Amygdala (tissue), 56 donors: ENCODE measurements at places on chromosomes 2 and 18.

DNA sequence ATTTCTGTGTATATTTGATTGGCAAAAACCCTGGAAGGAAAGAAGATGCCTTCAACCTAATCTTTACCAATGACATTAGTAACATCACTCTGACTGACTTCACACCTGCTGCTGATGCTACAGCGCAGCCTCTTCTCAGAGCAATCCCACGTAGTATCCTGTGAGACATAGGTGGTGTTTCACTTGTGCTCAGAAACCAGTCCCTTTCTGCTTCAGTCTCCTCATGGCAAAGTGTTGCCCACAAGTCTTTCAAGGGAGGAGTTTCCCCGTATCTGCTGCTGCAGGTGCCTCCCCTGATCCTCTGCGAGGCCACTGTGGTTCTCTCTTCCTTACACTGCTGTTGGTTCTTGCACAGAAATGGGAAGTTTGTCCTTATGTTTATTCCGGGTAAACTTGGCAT is 433.2 kb upstream of the TNP1 start:
- DNase-seq, result no peak

- DNase-seq, result no peak
Measured at GRCh38 chr18:7871560-7872456, 304.7 kb downstream of the PTPRM start.

DNA sequence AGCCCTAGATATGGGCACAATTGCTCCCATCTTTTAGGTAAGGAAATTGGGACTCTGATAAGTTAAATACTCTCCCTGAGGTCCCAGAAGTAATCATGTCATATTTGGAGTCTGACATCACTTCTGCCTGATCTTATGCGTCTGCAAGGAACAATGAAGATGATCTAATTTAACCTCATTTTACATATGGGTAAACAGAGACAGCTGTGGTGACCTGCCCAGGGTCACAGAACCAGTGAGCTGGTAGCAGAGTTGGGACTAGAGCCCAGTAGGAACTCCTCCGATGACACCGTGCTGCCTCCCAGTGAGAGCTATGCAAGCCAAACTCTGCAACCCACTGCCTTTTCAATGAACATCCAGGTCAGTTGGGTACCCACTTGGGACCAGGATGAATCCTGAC is 17.8 kb downstream of the CTAGE1 start:
- DNase-seq, result no peak

DNA sequence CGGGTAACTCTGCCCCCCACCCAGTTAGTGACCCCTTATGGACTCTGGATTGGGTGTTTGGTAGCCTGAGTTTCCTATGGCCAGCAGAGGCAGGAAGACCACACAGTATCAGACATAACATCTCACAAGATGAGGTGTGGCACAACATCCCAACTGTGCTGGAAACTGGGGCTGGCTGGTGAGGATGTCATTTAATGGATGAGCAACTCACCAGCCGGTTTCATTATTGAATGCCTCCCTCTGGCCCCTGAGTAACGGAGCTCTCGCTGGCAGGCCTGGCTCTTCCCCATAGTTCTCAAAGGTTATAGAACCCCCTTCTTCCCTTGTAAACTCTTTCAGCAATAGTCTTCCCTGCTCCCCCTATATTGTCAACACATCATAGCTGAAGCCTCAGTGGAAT is 195.0 kb downstream of the BCL11A start:
- DNase-seq, result no peak

GRCh38 chr2:37585295-37585908 is 86.0 kb downstream of the CDC42EP3 start:
- no peak for DNase-seq

DNA sequence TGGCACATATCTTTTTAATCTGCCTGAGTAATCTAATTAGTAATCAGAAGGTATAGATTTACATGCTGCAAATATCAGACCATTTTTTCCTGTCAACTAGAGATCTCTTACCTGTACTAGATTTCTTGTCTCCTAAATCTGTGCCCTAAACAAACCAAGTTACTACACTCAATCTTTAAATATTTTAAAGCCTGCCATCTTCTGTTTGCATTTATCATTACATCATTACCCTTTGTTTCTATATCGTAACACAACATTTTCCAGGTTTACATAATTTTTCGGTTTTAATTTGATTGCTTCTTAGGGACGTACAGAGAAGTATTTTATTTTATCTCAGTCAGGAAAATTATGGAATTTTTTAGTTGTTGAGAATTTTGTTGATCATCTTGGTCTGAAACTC is 25.7 kb downstream of the PSMA8 start:
- DNase-seq, result no peak

DNA sequence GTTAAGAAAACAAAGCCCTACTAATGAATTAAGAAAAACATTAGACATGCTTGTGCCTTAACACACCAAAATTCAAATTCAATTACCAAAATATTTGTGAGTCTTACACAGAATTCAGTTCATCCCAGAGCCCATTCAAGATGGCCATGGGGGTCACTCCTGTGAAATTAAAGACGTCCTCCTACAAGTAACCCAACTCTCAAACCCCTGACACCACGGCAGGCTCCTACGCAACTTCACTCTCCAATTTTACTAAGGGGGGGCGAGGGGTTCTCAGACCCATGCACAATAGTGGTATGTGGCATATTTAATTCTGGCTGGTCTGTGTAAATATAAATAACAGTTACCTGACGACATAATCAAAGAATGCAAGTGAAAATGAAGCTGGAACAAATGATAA is 5.0 kb downstream of the ZNF516 start:
- no peak for DNase-seq

- DNase-seq, result no peak
Measured at GRCh38 chr2:188235364-188235763, 56.3 kb upstream of the GULP1 start.

GRCh38 chr2:237319887-237320286 is 94.1 kb downstream of the COL6A3 start:
- no peak for DNase-seq

DNA sequence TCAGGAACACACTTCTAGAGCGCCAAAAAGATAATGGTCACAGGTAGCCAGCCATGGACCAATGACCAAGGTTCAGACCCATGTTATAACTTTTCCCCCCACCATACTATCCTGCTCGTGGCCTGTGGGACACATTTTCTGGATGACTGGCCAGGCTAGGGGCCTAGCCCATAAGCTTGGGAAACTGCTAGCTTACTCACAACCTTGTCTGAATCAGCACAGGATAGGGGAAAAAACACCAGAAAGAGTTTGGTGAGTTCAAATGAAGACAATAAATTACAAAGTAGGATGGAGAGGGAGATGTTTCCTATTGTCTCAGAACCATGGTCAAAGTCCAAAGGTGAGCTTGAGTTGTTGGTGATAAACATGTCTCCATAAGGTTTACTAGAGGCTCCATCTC is 156.3 kb upstream of the CCDC68 start:
- DNase-seq, result no peak

GRCh38 chr2:119289642-119290041 is 66.0 kb downstream of the STEAP3 start:
- no peak for DNase-seq

DNA sequence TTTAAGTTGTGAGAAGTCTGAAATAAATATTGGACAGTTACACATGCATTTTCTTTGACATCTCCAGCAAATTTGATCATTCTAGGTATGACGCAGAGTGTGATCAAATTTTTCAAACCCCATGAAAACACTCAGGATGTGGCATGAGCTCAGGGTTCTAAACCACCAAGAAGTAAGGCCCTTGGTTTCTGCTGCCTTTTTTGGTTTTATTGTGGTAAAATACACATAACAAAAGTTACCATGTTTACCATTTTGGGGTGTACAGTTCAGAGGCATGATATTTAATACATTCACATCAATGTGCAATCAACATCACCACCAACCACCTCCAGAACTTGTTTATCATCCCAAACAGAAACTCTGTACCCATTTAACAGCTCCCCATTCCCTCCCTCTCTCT is 64.3 kb upstream of the TTN start:
- DNase-seq, result no peak

- no peak for DNase-seq
Measured at GRCh38 chr2:42851186-42851585, 58.8 kb upstream of the HAAO start.

- DNase-seq, result no peak
Measured at GRCh38 chr2:216842636-216843035, 17.2 kb downstream of the TNP1 start.

DNA sequence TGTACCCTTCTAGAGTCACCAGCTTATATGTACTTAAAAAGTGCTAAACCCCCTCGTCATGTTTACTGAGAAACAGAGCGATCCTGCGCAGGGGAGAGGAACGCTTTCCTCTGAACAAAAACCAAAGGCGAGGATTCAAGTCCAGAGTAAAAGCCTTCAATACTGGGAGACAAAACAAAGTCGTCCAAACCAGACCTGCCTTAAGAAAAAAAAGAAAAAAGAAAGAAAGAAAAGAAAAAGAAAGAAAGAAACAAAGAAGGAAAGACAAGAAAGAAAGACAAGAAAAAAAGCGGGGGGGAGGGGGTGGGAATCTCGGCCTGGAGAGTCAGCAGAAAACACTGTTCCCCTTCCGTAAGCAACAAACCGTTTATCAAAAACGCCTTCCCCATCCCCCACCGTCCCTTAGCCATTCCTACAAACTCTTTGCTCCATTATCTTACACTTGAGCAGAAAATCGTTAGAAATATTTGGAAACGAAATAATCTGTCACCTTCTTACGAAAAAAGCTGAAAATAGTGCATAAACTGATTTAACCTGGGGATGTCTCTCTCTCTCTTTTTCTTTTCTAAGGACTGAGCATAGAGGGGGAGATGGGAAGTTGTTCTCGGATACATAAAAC is 3.3 kb downstream of the PTGR3 start:
- no peak for DNase-seq

DNA sequence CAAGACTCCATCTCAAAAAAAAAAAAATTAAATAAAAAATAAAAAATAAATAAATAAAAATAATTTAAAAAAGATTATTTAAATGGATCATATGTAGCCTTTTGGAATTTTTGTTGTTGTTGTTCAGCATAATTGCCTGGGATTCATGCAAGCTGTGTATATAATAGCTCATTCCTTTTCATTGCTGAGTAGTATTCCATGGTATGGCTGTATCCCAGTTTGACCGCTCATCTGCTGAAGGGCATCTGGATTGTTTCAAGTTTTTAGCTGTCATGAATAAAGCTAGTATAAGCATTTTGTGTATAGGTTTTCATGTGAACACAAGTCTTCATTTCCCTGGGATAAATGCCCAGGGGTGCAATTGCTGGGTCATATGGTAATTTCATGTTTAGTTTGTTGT is 6.4 kb upstream of the TANC1 start:
- no peak for DNase-seq

DNA sequence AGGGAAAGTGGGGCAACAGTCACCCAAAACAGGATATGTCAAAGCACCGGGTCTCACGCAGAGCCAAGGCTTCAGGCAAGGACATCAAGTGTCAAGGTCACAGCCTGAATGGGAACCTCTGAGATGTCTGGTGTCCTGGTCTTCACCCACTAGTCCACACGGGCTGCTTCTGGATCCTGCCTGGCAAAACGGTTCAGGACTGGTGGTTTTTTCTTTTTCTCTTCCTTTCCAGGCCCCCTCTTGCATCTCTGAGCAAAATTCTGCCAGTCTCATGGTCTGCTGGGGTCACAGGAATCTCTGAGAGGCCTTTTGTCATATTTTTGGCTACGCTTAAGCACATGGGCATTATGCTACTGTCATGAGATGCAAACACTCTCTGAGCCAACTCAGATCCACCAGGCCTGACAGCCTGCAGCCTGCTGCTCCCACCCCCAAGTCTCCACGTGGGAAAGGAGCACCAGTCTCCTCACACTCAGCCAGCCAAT is 518.2 kb upstream of the ZEB2 start:
- peak; percentile 15 for DNase-seq

DNA sequence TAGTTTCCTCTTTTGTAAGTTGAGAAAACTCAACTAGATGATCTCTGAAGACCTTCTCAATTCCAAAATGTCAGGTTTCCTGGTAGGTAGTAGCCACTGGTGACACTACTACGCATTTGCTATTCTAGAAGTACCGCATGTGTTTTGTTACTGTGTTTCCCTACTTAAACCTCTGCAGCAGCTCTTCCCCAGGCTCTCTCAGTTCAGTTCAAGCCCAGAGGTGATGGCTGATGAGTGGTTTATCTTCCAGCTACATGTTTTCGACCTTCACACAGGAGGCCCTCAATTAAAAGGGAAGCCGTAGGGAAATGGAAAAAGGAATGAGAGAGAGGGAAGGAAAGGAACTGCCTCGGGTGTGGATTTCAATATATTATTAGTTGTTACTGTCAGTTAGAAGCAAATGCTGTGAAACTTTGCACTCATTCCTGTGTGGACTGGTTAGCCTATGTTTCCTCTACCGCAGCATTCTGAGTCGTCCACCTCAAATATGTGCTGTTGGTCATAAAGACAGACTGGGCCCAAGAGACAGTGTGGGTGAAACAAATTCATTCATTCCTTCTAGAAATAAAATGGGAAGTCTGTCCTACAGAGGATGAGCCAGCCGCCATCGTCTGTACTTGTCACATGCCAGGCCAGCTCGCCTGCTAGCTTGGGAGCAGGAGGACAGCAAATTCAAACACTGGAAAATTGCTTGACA is 455.2 kb upstream of the RAB12 start:
- DNase-seq, result no peak

DNA sequence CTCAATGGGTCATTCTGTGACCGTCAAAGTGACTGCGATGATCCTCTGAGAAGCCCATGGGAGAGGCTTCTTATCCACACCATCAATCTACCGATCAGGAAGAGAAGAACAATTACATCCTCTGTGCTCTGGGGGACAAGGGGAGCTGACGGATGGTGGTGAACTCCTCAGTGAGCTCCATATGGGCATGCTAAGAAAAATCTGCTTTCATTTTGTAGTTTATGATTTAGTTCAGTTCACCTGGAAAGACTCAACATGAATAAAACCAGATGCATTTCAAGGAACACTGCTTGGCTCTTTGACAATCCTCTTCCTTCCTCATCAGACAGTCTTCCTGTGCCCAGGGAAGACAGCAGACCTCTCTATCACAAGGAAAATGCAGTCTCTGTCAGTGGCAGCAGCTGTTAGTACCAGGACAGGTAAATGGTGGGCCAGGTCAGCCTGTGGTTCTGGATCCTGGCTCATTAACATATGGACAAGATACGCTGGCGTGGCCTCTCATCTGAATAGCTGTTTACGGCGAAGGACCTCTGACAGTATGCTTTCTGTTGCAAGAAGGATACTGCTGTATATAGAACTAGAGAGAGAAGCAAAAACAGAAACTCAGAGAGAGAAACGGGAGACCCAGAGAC is 176.9 kb downstream of the BCL2 start:
- DNase-seq, result no peak

GRCh38 chr2:96131813-96132745 is 6.2 kb downstream of the ASTL start:
- DNase-seq, result no peak

DNA sequence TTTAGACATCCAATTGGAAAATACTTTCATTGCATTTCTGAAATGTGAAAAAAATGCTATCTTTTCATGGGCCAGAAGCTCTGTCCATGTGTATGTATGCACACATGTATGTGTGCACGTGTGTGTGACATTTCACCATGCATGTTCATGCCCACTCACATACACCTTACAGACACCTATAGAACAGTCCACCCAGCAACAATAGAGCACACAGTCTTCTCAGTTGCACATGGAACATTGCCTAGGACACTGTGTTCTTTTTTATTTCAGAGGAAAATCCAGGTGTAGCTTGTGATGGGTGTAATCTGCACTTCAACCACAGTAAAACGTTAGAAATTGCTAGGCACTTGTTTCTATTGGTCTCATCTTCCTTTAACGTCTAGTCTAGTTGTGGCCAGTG is 114.8 kb upstream of the RGPD4 start:
- no peak for DNase-seq

- no peak for DNase-seq
Measured at GRCh38 chr2:242051463-242051862, 181.9 kb downstream of the RTP5 start.

GRCh38 chr2:185337033-185337432 is 401.6 kb upstream of the FSIP2 start:
- no peak for DNase-seq
